ENCODE measurements at places on chromosomes 2 and 18.

GRCh38 chr2:100940766-100941645, 61.1 kb upstream of the RPL31 start:
- no peak for DNase-seq

DNA sequence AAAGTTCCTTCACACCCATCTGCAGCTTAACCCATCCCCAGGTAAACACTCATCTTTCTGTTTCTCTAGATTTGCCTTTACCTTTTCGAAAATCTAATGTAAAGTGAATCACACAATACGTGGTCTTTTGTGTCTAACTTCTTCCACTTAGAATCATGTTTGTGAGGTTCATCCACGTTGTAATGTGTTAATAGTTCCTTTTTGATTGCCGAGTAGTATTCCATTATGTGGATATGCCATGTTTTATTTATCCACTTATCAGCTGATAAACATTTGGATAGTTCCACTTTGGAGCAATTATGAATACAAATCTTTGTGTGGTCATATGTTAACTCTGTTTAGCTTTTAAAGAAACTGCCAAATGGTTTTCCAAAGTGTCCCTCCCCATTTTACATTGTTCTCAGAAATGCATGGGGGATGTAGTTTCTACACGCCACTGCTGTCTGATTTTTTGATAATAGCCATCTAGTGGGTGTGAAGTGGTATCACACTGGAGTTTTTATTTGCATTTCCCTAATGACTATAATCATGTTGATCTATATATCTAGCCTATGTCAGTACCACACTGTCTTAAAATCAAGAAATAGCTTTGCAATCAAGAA, 22.3 kb downstream of the PECR start:
- DNase-seq: no peak

DNA sequence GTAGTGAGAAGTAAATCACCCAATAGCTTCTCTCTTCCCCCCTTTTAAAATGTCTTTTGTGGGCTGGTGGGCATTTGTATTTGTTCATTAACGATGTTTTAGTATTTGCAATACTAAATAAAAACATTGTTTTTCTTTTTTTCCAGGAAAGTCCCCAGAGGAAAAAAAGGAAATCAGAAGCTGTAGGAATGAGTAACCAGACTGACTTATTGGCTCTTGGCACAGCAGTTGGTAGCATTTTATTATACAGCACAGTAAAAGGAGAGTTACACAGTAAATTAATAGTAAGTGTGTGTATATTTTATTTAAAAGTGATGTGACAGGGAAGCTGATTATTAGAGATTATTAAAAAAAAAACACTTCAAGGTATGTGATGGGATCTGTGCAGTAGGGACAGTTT, 7.4 kb downstream of the WDR43 start:
- no peak for DNase-seq

DNA sequence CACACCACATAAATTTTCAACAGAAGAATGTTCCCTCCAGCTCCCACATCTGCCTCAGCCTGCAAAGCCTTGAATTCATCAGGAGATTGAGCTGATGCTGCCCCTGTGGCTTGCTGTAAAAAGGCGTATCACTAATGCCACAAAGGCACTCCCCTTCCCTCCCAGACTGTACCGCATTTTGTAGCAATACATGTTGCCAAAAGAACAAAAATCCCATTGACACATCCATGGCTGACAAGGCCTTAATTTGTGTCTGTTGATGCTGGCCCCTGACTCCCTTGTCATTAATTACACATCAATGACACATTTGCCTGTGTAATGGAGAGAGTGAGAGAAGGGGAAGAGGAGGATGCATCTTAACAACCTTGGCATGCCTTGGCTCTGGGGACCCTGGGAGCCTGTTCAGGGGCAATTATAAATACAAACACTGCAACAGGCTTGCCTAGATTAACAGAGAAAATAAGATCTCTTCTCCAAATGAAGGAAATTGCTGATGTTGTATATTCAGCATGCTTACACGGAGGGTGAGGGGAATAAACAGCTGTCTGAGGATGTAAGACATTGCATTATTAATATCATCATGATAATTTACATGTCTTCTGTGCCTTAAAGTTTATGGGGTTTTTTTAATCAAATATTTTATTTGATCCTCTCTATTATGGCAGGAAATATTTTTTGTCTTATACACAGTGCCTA, 264.0 kb downstream of the SUCLG1 start:
- DNase-seq: no peak

- DNase-seq: no peak
Observed at GRCh38 chr2:109330056-109330455, 201.1 kb downstream of the SH3RF3 start.

GRCh38 chr2:71426721-71427120, 26.6 kb upstream of the DYSF start:
- no peak for DNase-seq

DNA sequence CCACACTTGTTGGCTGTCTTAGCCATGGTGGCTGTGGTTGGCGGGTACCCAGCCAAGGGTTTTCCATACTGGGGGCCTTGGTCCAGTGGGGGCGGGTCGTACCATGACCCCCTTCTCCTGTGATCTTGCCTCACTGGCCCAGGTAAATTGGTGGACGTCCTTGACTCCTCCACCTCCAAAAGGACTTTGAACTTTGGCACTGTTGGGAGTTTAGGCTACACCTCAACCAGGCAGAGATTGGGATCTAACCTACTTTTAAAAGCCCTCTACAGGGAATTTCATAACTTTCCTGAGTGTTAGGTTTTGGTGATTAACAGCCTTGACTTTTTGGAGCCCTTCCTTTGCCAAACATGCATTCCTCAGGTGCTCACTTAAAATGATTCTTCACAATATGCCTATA, 106.7 kb downstream of the NEDD4L start:
- no peak for DNase-seq
